ENCODE measurements at places on chromosomes 7 and 10.

- no peak for DNase-seq
These were observed 129.1 kb downstream of the SEPTIN14 start for GRCh38 chr7:55733241-55734140.

GRCh38 chr10:132745971-132746370 lies 40.0 kb downstream of the NKX6-2 start:
- DNase-seq: no peak

GRCh38 chr10:31219306-31219705 lies 99.7 kb upstream of the ZEB1 start:
- DNase-seq: no peak

DNA sequence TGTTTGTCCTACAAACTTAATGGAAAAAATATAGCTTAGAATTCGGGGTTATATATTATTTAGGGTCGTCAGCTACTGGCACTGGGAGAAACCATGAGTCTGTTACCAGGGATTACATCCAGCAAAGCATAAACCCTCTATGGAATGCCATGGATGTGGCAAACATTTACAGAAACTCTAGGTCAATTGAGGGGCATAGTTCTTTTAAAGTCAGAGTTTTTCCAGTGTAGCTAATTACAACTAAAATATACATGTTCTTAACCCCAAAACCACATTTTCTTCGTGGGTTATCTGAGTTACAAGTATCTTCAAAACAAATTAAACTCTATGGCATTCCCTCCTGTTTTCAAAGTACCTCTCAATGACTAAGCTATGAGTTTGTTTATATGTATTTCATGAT lies 99.3 kb upstream of the THSD7A start:
- no peak for DNase-seq

DNA sequence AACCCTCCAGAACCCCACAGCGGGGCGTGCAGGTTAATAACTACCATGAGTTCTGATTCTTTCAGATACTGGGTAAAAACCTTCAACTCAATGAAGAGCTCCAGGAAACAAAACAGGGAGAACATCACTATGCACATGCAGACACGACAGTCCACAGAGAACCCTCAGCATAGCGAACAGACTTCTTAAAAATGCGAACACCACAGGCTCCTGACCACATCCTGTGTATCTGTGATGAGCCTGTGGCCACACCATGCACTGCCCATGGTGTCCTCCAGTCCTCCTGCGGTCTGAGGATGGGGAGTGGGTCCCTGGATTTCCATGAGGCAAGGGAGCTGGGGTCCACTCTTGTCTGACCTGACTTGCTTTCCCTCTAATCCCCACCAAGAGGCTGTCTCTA lies 107.2 kb downstream of the COBL start:
- DNase-seq: no peak

DNA sequence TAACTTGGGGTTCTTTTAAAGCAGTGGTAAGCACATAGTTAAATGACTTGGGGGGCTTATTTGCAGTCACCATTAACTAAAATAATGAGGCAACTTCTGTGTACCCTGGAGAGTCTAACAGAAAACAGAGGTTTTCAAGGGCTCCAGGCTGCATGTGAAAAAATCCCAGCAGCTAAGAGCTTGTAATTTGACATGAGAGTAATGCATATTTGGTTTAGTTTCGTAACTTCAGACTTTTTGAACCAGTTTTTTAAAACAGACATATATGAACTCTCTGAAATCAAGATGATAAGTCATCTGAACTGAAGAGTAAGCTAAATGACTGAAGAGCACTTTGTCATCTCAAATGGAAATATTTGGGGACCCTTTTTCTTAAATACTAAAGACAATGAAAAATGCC lies 40.2 kb upstream of the IFRD1 start:
- no peak for DNase-seq

DNA sequence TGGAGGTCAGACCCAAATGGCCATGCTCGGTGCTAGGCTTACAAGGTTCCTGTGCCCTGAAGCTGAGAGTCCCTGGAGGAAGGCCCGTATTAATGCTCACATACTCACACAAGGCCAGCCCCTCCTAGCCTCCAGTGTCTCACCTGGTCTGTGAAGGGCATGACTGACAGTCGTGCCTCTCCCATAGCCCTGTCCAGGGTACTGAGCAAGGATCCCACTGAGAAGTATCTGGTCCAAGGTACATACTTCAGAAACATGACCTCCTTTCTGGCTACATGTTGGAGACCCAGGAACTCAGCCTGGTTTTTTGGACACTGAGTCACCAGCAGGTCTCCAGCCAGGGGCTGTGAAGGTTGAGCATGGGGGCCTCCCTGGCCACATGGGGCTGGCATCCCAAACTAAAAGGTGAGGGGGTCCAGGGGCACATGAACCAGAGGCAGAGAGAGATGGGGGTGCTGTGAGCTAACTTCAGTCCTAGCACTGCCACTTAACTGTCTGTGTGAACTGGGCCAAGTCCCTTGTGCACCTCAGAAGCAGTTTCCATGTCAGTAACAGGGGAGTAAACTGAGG lies 17.6 kb upstream of the RASGEF1A start:
- peak; percentile 87 for DNase-seq

DNA sequence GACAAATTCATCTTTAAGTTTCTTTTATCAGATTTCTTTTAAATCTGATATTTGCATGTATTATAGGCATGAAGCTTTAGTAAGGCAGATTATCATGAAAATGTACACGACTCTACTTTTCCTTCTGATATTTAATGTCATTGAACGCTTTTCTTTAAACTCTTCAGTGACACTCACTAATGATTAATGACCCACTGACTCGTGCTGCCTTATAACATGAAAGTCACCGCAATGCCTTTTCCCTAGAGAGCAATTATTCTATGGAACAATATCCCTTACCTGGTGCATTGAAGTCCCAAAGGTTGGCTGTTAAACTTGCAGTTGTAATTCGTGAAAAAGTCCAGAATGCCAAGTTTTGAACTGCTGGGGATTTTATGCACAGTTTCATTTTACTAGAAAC lies 33.4 kb upstream of the HGF start:
- no peak for DNase-seq

DNA sequence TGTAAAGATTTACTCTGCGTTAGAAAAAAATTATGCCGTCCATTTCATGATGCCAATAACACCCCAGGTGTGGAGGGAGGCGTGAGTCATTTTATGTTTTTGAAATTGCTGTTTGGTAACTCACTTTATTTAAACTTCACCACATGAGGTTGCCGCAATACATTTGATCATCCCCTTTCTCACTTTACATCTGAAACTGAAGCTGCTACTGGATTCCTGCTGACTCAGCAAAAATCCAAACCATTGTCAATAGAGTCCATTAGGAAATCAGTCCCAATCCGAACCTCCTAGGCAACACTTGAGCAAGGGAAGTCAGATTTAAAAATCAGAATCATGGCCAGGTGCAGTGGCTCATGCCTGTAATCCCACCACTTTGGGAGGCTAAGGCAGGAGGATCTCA lies 136.6 kb upstream of the SVIL start:
- no peak for DNase-seq

DNA sequence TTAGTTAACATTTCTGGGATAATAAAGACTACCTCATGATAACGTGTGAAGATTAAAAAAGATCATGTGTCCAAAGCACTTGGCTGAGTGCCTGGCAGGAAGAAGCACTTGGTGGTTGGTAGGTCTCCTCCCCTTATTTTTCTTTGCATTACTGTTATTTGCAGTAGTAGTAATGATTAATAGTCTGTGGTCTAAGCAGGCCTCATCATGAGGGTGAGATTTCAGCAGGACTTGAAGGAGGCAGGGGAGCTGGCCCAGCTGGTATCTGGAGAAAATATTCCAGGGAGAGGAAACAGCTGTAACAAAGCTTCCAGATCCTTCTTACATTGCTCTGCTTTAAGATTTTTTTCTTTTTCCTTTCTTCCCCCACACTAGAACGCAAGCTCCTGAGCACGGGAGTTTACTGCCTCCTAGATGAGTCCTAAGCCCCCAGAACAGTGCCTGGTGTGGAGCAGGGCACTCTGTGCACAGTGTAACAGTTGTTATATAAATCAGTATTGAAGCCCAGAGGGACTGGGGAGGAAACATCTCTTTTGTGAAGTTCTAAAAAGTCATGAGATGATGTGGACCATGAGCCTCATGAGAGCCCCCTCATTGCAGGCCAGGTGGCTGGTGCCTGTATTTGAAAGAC lies 31.1 kb upstream of the RHEB start:
- no peak for DNase-seq

- no peak for DNase-seq
These were observed 283.3 kb downstream of the PHTF2 start for GRCh38 chr7:78081888-78082287.

DNA sequence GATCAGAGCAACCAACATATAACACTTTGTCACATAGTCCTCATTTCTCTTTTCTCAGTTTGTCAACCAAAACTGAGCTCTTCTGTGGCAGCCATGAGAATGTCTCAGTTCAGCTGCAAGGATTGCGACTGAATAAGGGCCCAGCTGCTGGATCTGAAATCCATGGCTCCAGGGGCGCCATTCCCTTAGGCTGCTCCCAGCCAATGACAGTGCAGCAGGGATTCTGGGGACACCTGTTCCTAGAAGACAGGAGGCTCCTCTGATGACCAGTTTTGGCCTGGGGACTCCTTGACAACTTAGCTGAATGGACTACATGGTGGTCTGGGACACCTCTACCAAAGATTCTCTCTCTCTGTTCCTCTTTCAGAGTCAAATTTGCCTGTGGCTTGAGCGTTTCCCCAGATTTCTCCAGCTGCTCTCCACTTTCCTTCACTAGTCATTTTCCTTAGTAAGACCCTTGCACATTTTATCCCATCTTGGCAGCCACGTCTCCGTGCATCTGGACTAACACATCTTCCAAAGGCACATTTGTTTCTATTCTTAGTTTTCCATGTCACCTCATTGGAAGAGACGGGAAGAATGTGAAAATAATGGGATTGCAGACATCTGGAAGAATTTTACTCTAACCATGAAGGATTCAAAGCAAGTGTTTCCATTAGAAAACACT lies 28.1 kb upstream of the KIF5B start:
- no peak for DNase-seq

GRCh38 chr7:87448388-87448787 lies 27.1 kb downstream of the ABCB4 start:
- DNase-seq: peak; percentile 72

GRCh38 chr7:35260246-35260645 lies 6.3 kb upstream of the TBX20 start:
- no peak for DNase-seq

GRCh38 chr7:140059273-140060242 lies 3.2 kb downstream of the PARP12 start:
- no peak for DNase-seq

DNA sequence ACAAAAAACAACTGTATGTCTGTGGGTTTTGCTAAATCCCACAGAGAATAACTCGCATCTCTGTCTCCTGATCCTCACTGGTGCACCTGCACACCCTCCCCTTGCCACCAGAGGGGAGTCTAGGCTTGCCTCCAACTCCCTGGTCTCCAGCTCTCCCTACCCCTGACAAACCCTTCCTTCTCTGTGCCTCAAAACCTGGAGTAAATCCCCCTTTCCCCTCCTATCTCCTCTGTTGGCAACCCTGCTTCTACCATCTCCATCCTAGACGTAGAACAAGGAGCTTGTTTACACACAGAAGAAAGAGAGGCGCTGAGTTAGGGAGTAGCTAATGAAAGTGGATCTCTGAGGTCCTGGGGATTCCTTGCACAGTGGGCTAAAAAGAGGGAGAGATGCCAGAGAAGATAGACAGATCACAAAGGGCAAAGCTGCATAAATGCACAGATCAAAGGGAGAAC lies 6.0 kb downstream of the MBLAC1 start:
- DNase-seq: peak; percentile 81

GRCh38 chr7:19107356-19108146 lies 9.9 kb downstream of the TWIST1 start:
- DNase-seq: peak; percentile 72

DNA sequence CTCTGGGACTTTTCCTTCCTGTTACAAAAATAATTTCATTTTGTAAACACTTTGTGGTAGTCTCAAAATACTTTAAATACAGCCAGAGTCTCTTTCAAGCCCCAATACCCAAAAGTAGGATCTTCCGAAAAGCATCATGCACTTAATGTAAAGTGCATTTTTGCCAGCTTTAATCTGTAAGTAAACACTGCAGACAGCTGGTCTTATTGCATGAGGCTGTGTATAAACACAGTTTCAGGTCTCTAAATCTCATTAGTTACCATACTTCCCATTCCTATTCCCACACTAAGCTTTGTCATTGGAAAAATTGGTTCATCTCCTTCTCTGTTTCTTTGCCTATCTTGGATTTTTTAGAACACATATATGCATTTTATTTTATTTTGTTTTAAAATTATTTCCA lies 87.6 kb upstream of the GNAI1 start:
- DNase-seq: no peak
